ENCODE measurements at places on chromosomes 7 and 10.

DNA sequence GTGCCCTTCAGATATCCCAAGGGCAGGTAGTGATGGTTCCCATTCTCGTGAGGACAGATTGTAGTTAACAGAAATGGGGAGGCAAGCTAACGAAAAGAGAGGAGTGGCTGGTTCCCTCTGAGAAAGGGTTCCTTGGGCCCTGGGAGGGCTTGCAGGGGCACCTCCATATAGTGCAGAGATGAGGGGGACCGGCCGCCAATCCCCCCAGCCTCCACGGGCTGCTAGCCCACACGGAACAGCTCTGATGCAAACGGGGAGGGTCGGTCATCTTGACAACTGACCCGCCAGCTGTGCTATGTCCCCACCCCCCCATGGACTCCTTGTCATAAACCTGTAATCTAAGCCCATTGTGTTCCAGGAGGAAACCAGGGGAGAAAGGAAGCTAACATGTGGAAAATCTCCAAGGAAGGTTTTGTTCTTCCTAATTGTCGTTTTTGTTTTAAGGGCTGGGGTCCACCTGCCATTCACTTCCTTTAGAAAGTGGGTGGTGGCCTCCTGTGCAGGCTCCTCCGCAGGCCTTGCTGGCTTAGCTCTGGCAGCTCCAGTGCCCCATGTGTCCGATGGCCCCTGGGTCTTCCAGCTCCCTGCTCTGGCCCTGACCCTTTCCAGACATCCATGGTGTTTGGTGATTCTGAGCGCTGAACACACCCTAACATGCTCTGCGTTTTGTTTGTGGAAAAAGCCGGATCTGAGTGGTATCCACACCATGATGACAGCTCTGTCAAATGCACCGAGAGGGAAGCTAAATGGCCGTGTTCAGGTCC, 15.9 kb downstream of the ADCY1 start:
- DNase-seq = no peak

DNA sequence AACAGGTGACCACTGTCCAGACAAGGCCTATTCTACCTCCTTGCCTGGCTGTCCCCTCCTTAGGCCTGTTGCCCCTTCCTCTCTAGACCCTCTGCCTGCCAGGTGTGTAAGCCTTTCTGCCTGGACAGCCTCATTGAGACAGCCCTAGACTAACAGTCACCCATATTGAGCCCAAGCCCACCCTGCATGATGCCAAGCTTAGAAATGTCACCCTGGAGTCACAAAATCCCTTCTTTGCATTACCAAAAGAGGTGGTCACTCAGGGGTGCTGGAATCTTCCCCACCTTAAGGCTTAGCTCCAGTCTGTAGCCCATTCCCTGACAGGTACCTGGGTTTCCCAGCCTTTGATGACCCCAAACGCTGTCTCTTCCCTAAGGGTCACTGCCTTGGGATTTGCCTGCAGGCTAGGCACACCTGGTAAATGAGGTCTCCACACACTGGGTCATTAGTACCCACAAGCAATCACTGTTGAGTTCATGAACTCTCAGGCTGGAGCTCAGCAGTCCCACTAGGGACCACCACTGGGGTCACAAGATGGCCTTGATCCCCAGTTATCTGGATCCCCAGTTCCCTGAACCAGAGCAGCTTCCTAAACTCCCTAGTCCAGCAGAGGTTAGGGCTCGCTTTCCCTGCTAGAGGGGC, 54.9 kb upstream of the CAMK2B start:
- no peak for DNase-seq

- DNase-seq = no peak
Observed at GRCh38 chr7:158863611-158864506, 7.5 kb downstream of the DYNC2I1 start.

DNA sequence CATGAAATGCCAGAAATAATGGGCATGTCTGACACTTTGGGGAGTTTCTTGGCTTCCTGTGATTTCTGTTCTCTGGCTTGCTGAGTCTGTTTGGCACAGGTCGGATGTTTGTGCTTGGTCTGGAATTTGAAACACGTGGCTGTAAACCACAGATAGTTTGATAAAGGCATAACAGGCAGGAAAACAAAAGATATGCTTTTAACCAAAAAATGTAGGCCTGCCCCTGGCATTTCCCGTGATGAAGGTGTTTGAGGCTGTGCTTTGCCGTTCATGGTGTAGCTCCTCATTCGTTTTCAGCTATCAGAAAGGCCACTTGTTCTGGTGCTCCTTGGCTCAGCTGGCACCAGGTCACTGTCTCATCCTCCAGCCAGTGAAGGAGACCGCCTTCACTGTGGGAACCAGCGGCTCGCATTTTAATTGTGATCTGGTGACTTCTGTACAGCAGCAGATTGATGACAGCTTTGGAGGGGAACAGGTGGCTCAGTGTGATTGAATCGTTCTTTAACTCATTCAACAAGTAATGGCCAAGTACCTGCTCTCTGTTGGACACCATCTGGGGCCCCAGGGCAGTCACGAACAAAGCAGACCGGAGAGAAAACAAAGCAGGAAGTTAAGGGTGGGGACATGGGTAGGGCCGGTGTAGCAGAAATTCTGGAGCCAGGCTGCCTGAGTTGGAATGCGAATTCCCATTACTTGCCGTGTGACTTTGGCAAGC, 111.5 kb downstream of the CCNY start:
- DNase-seq = no peak

DNA sequence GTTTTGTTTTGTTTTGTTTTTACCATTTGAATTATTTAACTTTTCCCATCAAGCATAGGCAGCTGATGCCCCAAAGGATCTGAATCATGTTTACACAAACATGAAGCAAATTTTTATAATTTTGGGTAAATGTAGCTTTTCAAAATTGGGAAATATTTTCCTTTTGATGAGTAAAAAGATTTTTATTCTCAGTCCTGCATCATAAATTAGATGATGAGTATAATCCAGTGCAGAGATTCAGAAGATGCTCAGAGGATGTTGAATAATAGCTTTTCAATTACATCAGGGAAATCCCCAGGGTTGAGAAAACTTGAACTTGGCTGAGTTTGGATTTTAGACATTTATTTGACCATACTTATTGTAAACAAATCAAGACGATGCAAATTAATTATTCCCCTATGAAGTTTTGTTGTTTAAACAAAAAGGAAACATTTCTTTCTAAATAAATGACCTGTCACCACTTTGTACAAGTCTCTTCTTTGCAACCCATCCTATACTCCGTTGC, 121.7 kb downstream of the FAM204A start:
- no peak for DNase-seq

- DNase-seq = no peak
Observed at GRCh38 chr7:150965273-150965830, 12.8 kb downstream of the KCNH2 start.

DNA sequence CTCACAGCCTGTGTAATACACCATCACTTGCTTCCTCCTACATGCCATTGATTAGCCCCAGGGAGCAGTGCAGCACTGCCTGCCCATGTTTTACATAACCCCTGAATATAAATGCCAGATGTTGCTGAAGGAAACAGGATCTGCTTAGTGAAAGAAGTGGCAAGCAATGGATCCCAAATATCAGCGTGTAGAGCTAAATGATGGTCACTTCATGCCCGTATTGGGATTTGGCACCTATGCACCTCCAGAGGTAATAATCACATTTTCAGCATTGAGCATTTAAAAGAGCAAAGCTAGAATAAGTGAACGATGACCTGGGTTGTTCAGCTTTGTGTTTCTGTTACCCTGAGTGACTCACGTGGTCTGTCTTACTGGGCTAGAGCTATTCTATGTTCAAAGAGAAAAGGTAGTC, at the start of gene AKR1C4:
Gene AKR1C4 (plus strand): TSS at position 136 of the 412 bp plus-strand sequence. CDS start 31 bp downstream, at position 167.
- DNase-seq = no peak

- DNase-seq = no peak
Observed at GRCh38 chr7:157010588-157011332, at the start of gene MNX1. MNX1 (minus strand) TSS chr7:157010663; CDS start chr7:157010350, 313 bp downstream.

DNA sequence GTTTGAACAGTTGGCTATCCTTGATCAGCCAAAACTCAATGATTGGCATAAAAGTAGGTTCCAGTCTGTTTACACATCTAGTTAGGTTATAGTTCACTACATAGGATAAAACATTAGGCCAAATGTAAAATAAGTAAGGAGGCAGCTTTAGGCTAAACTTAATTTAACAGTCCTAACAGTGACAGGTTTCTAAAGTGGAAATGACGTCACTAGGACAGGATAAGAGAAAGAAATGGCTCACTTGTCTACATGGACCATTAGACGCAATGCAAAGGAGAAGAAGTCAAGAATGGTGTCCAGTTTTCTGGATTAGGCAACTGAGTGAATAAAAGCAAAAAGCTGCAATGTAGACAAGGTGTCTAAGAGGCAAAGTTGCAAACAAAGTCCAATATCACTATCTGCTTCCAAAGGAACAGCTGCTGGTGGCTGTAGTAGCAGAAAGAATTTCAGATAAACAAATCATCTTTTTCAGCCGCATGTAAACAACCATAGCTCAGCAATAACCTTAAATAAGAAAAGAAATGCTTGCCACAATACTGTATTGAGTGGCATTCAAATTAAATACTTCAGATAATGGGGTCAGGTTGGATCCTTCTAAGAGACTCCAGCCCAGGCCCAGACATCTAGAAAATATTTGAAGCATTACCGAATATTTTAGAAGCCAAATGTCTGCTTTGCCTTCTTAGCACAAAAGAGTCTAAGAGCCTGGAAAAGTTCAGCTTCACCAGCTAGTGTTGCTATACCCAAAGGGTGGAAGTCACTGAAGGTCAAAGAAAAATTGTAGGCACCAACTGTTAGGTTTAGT, 154.2 kb downstream of the NEBL start:
- no peak for DNase-seq

GRCh38 chr10:3399756-3400155, 227.2 kb upstream of the PITRM1 start:
- DNase-seq = no peak

GRCh38 chr7:139687980-139688632, 89.7 kb downstream of the HIPK2 start:
- no peak for DNase-seq

- DNase-seq = no peak
Observed at GRCh38 chr7:159317294-159317693, 172.6 kb upstream of the VIPR2 start.

DNA sequence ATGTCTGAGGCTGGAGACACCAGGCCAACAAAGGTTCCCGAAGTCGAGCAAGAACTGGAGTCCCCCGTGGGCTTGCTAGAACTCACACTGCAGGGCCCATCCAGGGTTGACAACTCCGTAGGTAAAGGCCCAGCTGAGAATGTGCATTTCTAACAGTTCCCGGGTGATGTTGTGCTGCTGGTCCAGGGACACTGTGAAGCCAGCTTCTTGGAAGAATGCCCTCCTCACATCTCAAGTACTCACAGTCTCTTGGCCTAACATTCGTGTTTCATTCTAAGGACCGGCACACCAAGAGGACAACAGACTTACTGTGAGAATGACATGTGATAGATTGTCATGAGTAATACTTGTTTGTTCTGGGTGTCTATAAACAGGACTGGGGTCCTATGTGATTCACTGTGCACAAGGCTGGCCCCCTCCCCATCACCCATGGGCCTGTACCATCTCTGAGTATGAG, 682.3 kb upstream of the IGFBP3 start:
- no peak for DNase-seq

GRCh38 chr10:124652701-124653100, 91.5 kb downstream of the FAM53B start:
- no peak for DNase-seq

DNA sequence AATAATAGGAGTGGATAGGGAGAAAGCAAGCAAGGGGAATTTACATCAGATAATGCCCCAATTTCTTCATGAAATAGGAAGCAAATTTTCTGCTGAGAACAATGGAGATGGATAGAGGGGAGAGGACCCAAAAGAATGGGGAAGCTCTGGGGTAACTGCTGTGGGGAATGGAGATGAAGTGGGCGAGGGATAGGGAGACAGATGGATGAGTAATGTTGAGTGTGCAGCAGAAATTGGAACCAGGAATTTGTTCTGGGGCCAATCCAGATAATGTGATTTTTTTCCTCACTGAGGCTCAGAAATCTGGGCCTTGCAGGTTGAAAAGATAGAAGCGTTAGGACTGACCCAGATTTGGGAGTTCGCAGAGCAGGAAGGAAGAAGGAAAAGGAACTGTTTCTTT, 24.5 kb upstream of the MRC1 start:
- DNase-seq = no peak

DNA sequence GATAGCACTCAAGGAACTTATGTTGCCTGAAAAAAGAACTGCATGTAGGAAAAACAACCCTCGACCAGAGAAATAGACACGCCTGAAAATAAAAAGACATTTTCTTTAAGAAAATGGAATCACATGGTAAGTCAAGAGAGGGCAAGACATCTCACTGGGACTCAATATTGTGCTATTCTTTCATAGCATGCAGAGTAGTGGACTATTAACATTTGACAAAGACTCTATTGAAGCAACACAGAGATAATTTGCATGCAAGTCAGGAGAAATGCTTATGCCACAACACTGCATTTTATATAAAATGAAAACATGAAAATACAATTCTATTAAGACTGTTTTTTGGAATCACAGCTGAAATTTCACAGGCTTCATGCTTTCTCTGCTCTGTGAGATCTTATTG, 77.9 kb upstream of the RHOBTB1 start:
- no peak for DNase-seq

GRCh38 chr10:3477683-3478082, 305.1 kb upstream of the PITRM1 start:
- no peak for DNase-seq

- no peak for DNase-seq
Observed at GRCh38 chr7:110308791-110309190, 782.1 kb upstream of the LRRN3 start.

- no peak for DNase-seq
Observed at GRCh38 chr7:77690289-77690688, 6.0 kb upstream of the RSBN1L start.

DNA sequence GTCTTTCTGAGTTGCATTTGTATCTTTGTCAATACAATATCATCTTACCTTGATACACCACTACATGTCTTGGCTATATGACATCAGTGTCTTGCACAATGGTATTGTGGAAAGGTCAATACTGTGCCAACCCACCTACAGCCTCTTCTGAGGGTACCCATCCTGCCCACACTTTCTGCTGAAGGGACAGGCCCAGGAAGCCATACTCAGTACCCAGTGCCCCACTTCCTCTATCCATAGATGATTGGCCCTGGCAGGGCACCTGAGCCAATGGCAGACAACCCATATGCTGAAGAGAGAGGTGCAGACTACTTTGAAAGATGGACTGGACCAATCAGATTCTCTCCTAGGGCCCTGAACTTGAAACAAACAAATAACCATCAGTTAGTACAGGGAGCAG, 152.0 kb upstream of the ADO start:
- no peak for DNase-seq

DNA sequence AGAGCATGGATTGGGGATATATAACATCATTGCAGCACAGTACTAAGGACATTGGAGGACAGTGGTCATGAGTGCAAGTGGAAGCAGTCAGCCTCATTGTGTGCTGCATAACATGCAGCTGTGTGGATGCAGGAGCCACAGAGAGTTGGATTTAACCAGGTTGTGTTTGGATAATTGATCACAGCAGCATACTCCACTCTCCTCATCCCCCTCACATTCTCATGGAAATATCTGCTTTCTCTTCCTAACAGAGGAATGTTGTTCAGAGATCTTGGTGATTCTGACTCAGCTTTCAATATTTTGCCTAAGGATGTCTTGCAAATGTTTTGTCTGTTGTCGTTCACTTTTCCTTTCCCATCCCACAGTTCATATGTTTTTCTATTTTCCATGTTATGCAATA, 31.8 kb upstream of the LSM8 start:
- no peak for DNase-seq

- no peak for DNase-seq
Observed at GRCh38 chr7:120334475-120334874, 61.5 kb downstream of the KCND2 start.

GRCh38 chr10:69270990-69271389, 7.3 kb upstream of the HK1 start:
- no peak for DNase-seq

GRCh38 chr7:111012799-111013675, 77.9 kb upstream of the LRRN3 start:
- no peak for DNase-seq
